ENCODE measurements at places on chromosomes 4 and X.

GRCh38 chrX:68383540-68383939 lies 49.8 kb downstream of the OPHN1 start:
- DNase-seq: no peak
- H3K27me3 ChIP-seq: peaks cover 5% of the 10 kb centered on the region
- no peak overlapping the region for H3K4me3 ChIP-seq
- H3K4me1 ChIP-seq: no peaks in the 10 kb centered on the region

DNA sequence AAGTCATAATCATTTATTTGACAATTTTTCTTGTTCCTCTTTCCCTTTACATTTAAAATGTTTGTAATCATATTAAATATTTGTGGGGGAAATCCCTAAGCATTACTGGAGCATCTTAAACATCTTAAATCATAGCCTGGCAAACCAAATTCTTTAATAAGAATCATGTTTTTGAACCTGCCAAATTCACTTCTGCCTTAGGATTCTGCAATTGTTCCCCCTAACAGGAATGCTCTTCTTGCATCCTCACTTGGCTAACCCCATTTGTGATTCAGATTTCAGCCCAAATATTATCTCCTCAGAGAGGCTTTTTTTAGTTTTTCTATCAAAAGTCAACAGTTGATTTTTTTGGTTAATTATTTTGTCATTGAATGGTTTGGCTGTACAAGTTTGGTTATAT lies 241.1 kb downstream of the MAPK10 start:
- H3K4me3 ChIP-seq: no peak overlapping the region
- H3K36me3 ChIP-seq: no peaks in the 10 kb centered on the region
- no peaks in the 10 kb centered on the region for H3K4me1 ChIP-seq
- no peak for DNase-seq
- H3K27me3 ChIP-seq: no peaks in the 10 kb centered on the region
- H3K27ac ChIP-seq: no peak overlapping the region

- H3K36me3 ChIP-seq: no peaks in the 10 kb centered on the region
- H3K4me3 ChIP-seq: no peak overlapping the region
- H3K27ac ChIP-seq: no peak overlapping the region
- no peaks in the 10 kb centered on the region for H3K27me3 ChIP-seq
- no peaks in the 10 kb centered on the region for H3K4me1 ChIP-seq
- DNase-seq: no peak
Observed at GRCh38 chrX:85288992-85289723, 45.4 kb downstream of the ZNF711 start.

- H3K36me3 ChIP-seq: no peaks in the 10 kb centered on the region
- H3K27me3 ChIP-seq: peaks cover 5% of the 10 kb centered on the region
- DNase-seq: no peak
- H3K4me1 ChIP-seq: no peaks in the 10 kb centered on the region
- no peak overlapping the region for H3K4me3 ChIP-seq
Observed at GRCh38 chr4:72326692-72327632, 242.1 kb downstream of the ADAMTS3 start.

GRCh38 chrX:3811331-3812311 lies 98.2 kb upstream of the PRKX start:
- peaks cover 5% of the 10 kb centered on the region for H3K4me1 ChIP-seq
- H3K27me3 ChIP-seq: peaks cover 11% of the 10 kb centered on the region
- no peak overlapping the region for H3K4me3 ChIP-seq
- DNase-seq: peak; percentile 63

DNA sequence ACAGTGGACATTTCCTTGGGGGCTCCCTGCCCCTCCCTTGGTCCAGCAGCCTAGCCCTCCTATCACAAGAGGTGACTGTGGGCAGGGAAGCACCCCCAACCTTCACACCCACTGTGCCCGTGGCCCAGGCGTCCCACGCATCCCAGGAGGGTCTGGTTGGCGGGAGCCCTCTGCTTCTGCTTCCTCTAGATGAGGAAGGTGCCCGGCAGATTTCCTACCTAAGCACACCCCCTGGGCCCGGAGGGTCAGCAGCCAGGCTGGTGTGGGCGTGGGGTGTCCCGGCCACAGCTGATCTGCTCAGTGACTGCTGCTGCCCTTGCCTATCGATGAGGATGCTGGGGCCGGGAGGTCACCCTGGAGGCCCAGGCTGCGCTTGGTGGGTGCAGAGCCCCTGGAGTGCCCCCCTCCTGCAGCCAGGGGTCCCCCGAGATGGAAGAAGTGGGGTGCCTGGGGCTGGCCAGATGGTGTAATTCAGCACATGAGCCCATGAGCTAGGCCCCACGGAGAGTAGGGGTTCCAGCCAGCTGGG lies 12.2 kb downstream of the SH3BP2 start:
- no peak for DNase-seq
- H3K4me3 ChIP-seq: no peak overlapping the region
- H3K27me3 ChIP-seq: no peaks in the 10 kb centered on the region
- H3K36me3 ChIP-seq: no peaks in the 10 kb centered on the region
- no peak overlapping the region for H3K27ac ChIP-seq

- peaks cover 23% of the 10 kb centered on the region for H3K4me1 ChIP-seq
- DNase-seq: no peak
- no peaks in the 10 kb centered on the region for H3K27me3 ChIP-seq
- H3K27ac ChIP-seq: no peak overlapping the region
Observed at GRCh38 chrX:110280954-110281353, 36.9 kb downstream of the AMMECR1 start.

GRCh38 chrX:42837101-42837726 lies 59.3 kb upstream of the PPP1R2C start:
- no peak overlapping the region for H3K4me3 ChIP-seq
- H3K27me3 ChIP-seq: no peaks in the 10 kb centered on the region
- no peak overlapping the region for H3K27ac ChIP-seq
- no peaks in the 10 kb centered on the region for H3K36me3 ChIP-seq

DNA sequence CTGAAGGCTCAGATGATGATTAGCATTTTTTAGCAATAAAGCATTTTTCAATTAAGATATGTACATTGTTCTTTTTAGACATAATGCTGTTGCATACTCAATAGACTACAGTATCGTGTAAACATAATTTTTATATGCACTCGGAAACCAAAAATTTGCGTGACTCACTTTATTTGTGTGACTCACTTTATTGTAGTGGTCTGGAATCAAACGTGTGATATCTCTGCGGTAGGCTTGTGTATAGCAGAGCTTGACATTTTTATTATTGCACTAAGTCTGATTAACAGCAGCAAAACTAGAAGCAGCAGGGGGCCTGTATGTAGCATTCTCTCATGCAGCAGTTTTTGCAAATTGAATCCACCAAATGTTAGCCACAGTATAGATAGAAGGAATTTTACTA lies 119.1 kb upstream of the PRDX4 start:
- H3K27ac ChIP-seq: no peak overlapping the region
- no peaks in the 10 kb centered on the region for H3K27me3 ChIP-seq
- H3K4me1 ChIP-seq: no peaks in the 10 kb centered on the region

All from activated CD4-positive, alpha-beta T cell treated with anti-CD3 and anti-CD28 coated beads for 36 hours (primary cell).